Stimulated activated CD8-positive, alpha-beta memory T cell treated with anti-CD3 and anti-CD28 coated beads, Interleukin-4, amount 100 ng/mL, for 4 hours (primary cell): ENCODE measurements at places on chromosomes 6 and 20.

GRCh38 chr6:160239929-160240690 is 18.5 kb downstream of the SLC22A2 start:
- no peak for DNase-seq

DNA sequence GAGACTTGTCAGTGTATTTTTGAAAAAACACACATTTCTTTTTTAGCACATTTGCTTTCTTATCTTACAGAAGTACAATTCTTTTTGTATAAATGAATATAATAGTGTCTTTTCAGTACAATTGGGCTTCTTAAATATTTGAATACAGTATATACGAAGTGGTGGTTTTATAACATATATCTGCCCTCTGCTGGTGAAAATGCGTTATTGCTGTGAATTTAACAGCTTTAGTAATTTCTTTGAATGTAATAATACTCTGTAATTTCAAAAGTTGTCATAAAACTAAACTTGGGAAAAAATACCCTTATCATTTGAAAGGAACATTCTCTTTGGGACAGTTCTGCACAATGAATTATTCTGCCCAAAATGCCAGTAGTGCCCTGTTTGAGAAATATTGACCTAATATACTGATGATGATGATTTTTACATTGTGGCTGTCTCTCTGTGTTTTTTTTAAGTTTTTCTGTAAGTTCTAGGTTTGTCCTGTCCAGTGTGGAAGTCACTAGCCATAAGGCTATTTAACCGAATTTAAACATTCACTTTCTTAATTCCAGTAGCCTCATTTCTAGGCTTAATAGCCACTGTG is 19.0 kb downstream of the SMAP1 start:
- DNase-seq: no peak

- DNase-seq: no peak
Observed at GRCh38 chr6:81194374-81194773, 558.1 kb downstream of the TENT5A start.

DNA sequence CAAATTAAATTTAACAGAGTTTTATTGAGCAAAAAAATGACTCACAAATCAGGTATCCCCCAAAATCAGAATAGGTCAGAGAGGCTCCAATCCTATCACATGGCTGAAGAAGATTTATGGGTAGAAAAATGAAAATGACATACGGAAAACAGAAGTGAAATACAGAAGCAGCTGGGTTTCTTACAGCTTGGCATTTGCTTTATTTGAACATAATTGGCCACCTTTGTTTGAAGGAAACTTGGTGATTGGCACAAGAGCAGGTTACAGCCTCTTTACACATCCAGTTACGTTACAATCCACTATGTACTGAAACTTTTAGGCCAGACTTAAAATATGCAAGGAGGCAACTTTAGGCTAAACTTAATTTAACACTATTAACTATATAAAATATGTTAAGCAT is 11.7 kb upstream of the TREM2 start:
- no peak for DNase-seq

- DNase-seq: no peak
Observed at GRCh38 chr20:44399446-44399845, 43.9 kb downstream of the HNF4A start.

GRCh38 chr6:132382630-132383175 is 18.6 kb downstream of the MOXD1 start:
- no peak for DNase-seq
